ENCODE measurements at places on chromosomes 13 and 19. TPM values are rescaled to one million over a fixed set of nuclear protein-coding genes. Genes with fewer than 3 reads are reported as not detected.

The CEACAM19 gene
- 3.3 TPM for total RNA-seq

The CGB2 gene
- total RNA-seq = 0.34 TPM

The THAP8 gene
- 7.6 TPM for total RNA-seq

The ZNF550 gene
- 3.6 TPM for total RNA-seq

The DENND1C gene
- total RNA-seq = not detected

The SGCG gene
- 0.34 TPM for total RNA-seq

The PBX4 gene
- total RNA-seq = 3.2 TPM

The GNG8 gene
- total RNA-seq = not detected

The MBD3 gene
- total RNA-seq = 120 TPM

The ZNF28 gene
- 6.2 TPM for total RNA-seq

The FGF21 gene
- total RNA-seq = not detected

The TMEM190 gene
- not detected for total RNA-seq

The PLEKHF1 gene
- 19.3 TPM for total RNA-seq

The GARIN5A gene
- 0.84 TPM for total RNA-seq

The LILRA1 gene
- not detected for total RNA-seq

The ZNF433 gene
- 2.7 TPM for total RNA-seq

The PSG7 gene
- not detected for total RNA-seq

The MKNK2 gene
- 123 TPM for total RNA-seq

The CD70 gene
- not detected for total RNA-seq

The F10 gene
- total RNA-seq = 12.0 TPM

The LHB gene
- not detected for total RNA-seq

The SIGLECL1 gene
- not detected for total RNA-seq

The HCN2 gene
- 0.30 TPM for total RNA-seq

The CYP4F22 gene
- not detected for total RNA-seq

The ZFP82 gene
- total RNA-seq = 2.4 TPM

The FFAR2 gene
- total RNA-seq = not detected

The ACP7 gene
- 0.45 TPM for total RNA-seq

The PLPPR3 gene
- 4.7 TPM for total RNA-seq
